ENCODE measurements at places on chromosomes 2 and 18. TPM values are rescaled to one million over a fixed set of nuclear protein-coding genes. Genes with fewer than 3 reads are reported as not detected.

SERPINB11 gene
- polyA plus RNA-seq = not detected

C1D gene
- 35.9 TPM for polyA plus RNA-seq

GPR39 gene
- not detected for polyA plus RNA-seq

SLC14A1 gene
- polyA plus RNA-seq = 3.5 TPM

AP1S3 gene
- 23.0 TPM for polyA plus RNA-seq
